ENCODE measurements at places on chromosomes 2 and 18.

- no peak for DNase-seq
These were observed 111.1 kb upstream of the B3GNT2 start for GRCh38 chr2:62084801-62085200.

- DNase-seq, result peak; percentile 66
These were observed at the start of gene SCG2 for GRCh38 chr2:223601932-223602666. Gene SCG2 (minus strand): TSS chr2:223602361. CDS start chr2:223599282, 3,079 bp downstream.

DNA sequence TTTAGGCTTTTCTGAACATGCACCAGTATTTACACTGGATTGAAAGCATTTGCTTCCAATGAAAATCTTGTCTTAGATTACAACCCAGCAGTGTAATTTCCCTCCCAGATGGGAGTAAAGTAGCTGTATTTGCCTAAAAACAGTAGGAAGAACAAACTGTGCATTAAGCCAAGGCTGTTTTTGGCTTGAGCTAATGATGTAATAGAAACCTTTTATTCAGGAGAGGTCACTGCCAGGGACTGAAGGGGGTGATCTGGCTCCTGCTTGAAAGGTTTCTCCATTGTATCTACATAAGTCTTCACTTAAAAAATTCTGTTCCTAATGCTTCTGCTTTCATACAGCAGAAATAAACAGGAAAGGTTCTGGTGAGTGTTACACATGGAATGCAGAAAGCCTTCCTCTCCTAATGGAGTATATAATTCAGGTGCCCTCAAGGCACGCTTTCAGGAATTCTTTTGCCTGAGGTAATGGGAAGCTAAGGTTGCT, 74.4 kb downstream of the MEIS1 start:
- DNase-seq, result no peak

- DNase-seq, result peak; percentile 41
These were observed 52.2 kb downstream of the C2orf74 start for GRCh38 chr2:61214171-61214570.

Measured in globus pallidus (tissue), 1 donor.